NCI-H460 (cell line): ENCODE measurements at places on chromosomes 13 and 19. TPM values are rescaled to one million over a fixed set of nuclear protein-coding genes. Genes with fewer than 3 reads are reported as not detected.

- no peak for DNase-seq
Measured at GRCh38 chr19:17623224-17623935, 64.8 kb downstream of the UNC13A start.

- DNase-seq, result no peak
Measured at GRCh38 chr19:42120276-42120980, 11.8 kb downstream of the POU2F2 start.

- DNase-seq, result no peak
Measured at GRCh38 chr13:113408562-113408961, 44.6 kb upstream of the GRTP1 start.

GRCh38 chr13:51822106-51822815, 18.3 kb upstream of the DHRS12 start:
- no peak for DNase-seq

GRCh38 chr13:43305416-43305815, 282.0 kb downstream of the DNAJC15 start:
- no peak for DNase-seq

DNA sequence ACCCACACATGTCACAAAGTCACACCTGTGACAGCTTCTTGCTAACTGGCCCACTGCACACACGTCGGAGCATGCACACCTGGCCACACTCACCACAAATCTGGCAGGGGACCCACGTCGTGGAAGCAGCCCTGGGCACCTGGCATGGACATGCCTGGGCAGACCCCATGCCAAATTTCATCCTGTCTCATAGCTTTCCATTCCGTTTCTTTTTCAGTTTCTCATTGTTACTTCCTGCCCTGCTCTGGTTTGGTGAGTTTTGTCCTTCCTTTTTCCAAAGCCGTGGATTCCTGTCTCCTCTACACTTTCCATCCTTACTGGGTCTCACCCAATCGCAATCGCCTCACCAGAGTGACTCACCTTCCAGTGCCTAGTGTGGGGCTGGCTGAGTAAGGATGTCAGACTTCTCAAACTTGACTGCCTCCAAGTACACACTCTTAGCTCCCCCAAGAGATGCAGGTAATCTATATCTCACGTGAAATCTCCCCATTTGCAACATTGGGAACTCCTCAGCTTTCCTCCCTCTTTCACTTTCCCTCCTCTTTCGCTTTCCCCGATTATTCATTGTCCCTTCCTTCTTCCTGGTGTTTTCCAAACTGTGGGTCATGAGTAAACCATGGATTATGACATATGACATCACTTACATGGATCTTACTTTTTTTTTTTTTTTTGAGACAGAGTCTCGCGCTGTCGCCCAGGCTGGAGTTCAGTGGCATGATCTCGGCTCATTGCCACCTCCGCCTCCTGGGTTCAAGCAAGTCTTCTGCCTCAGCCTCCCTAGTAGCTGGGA, 1.6 kb upstream of the BBC3 start:
- no peak for DNase-seq

DNA sequence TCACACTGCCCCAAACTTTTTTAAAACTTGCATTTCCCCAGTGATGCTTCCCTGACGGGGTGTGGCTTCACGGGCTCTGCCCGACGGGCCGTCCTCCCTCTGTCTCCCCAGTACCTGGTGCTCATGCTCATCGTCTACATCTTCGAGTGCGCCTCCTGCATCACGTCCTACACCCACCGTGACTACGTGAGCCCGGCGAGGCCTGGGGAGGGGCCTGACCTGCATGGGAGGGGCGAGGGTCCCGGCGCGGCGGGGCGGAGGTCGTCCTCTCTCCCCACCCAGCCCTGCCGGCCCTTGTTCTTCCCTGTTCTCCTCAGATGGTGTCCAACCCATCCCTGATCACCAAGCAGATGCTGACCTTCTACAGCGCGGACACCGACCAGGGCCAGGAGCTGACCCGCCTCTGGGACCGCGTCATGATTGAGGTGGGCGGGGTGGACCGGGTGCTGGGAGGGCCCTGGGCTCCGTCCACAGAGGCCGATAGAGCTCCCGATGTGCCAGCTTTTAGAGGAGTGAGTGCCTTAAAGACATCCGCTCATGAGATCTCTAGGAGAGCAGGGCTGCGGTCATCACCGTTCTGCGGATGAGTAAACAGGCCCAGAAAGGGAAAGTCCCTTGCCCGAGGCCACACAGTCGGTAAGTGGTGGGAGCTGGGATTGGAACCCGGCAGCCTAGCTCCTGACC, 6.9 kb downstream of the UPK1A start:
- DNase-seq, result peak; percentile 33

DNA sequence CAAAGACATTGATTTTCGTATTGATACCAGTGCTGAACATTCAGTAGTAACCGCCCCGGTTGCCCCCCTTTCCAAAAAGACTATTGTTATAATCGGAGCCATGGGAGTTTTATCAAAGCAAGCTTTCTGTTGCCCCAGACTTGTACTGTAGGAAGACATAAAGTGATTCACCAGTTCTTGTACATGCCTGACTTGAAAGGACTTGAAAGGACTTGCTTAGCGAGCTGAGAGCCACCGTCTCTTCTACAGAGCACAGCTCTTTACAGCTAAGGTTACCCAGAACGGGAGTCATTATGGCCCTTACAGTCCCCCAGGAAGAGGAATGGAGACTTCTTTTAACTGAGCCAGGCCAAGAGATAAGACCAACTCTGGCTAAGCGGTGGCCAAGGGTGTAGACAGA, 5.1 kb downstream of the ZNF816 start:
- no peak for DNase-seq

GRCh38 chr19:10986301-10987127, 25.7 kb downstream of the SMARCA4 start:
- DNase-seq, result no peak

DNA sequence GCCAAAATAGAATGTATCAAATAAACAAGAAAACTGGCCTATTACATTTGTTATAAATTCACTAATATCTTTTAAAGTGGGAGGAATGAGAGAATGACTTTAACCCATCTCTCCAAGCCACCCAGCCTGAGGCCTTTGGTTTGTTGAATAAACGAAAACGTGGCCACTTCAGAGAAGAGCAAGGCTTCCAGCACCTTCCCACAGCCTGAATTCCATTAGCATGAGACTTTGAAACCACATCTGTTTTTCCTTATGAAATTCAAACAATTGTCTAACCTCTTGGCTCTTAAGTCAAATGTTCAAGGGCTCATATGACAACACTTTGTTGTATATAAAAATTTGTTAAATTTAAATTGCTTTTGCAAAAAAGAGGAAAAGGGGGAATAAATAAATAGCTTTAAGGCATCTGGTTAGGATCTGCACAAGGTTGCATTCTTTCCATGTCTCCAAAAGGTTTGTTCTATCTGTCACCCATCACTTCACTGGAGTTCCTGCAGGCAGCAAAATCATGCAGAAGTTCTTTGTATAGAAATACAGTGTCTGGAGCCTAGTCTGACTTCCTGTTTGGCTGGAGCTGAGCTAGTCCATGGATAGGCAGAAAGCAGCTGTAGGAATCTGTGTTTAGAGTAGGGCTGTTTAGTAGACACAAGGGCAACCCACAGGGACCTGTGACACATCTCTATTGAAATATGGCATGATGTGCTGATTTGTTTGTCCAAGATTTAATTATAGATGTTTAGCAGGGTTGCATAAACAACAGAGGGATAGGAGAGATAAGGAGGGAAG, 502.3 kb downstream of the KCTD12 start:
- no peak for DNase-seq

GRCh38 chr19:54481326-54481930, 8.3 kb upstream of the CDC42EP5 start:
- DNase-seq, result no peak

DNA sequence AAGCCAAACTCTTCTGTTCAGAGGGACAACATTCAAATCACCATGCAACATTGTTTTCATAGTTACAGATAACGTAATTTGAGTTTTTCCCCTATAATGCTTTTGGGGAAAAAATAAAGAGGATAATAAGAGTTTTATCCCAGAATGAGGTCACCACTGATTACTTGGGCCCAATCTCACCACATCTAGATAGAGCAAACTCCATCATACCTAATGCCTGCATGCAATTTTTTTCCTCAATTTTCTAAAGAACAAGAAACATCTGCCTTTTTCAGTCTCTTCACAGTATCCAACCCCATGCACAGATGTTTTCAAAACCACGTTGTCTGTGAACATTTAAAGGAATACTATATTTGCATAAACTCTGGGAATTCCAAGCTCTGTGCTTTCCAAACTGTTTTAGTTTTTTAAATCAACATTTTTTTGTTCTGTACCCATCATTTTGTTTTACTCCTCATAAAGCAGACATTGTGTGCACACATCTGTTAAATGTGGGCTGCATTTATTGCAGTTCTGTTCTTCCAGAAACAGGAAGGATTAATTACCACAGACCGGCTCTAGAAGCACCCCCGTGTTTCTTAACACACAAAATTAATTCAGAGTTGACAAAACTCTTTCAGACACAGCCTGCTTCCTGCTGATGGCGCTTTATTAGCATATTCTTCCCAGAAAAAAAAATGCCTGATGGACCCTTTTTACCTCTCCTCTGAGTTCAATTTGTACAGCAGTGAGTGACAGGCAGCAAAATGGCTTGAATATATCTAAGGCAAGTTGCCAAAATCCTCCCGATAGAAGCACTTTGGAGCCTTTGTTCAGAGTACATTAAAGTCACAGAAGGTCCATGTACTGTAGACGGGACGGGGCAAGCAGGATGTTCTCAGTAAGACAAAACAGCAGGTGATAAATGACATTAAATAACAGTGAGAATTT, 1171.9 kb downstream of the EFNB2 start:
- DNase-seq, result no peak

- no peak for DNase-seq
Measured at GRCh38 chr13:21677075-21677623, 6.3 kb downstream of the FGF9 start.

GRCh38 chr19:5641171-5641570, 18.3 kb downstream of the SAFB start:
- no peak for DNase-seq

GRCh38 chr13:34300559-34300958, 482.6 kb downstream of the RFC3 start:
- no peak for DNase-seq

- DNase-seq, result no peak
Measured at GRCh38 chr19:47032171-47032811, 12.7 kb downstream of the NPAS1 start.

- DNase-seq, result no peak
Measured at GRCh38 chr19:44822177-44822576, 13.3 kb downstream of the BCAM start.

DNA sequence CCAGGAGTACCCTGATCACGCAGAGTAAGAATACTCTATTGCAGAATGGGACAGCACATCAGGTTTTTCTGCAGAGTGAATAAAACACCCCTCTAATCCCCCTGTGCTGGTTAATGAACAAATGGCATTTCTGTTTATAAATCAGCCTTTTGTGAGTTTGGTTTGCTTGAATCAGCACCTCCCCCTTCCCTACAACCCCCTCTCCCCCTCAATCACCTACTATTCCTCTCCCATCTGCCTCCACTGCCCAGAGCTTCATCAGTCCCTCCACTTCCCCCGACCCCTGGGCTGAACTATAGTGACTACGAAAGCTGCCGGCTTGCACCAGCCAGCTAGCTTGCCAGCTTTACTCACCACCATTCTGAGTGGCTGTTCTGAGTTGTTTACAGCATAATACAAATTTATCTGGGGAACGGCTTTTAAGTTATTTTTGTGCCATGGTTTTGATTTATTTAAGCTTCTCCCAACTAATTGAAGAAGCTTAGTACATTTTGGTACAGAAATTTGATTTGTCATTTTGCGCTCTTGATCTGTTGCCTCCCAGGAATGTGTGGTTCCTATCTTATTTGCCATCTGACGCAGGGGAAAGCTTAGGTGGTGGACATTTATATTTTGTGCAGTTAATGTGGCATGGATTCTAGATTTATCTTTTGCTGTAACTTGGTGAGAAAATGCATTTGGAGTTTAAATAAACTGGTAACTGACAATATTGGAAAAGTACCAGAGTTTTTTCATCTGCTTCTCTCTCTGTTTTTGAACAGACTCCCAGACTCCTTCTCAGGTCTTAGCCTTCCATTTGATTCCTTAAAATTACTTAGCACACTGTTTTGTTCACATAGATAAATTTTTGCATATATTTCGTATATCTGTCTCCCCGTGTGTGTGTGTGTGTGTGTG, 41.7 kb upstream of the WDFY2 start:
- DNase-seq, result peak; percentile 60

GRCh38 chr13:78787190-78787589, 128.2 kb upstream of the OBI1 start:
- no peak for DNase-seq

DNA sequence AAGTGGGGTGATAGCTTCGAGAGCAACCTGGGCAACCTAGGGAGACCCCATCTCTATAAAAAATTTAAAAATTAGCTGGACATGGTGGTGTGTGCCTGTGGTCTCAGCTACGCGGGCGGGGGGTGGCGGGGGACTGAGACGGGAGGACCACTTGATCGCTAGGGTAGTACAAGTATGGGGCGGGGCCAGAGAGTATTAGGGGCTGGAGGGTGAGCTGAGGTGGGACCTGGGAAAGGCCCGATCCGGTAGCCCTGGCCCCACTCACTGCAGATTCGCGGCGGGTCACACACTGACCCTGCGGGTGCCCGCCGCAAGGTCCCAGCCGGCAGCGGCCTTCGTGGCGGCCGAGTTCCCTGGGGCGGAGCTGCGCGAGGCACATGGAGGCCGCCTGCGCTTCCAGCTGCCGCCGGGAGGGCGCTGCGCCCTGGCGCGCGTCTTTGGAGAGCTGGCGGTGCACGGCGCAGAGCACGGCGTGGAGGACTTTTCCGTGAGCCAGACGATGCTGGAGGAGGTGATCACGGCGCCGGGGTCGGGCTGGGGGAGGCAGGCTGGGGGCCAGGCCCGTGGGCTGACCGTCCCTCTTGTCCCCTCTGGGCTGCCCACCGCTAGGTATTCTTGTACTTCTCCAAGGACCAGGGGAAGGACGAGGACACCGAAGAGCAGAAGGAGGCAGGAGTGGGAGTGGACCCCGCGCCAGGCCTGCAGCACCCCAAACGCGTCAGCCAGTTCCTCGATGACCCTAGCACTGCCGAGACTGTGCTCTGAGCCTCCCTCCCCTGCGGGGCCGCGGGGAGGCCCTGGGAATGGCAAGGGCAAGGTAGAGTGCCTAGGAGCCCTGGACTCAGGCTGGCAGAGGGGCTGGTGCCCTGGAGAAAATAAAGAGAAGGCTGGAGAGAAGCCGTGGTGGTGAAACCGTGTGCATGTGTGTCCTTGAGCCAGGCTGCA, 2.0 kb upstream of the ARHGAP45 start:
- peak; percentile 40 for DNase-seq

GRCh38 chr13:33322965-33323668, 37.6 kb upstream of the STARD13 start:
- DNase-seq, result no peak

DNA sequence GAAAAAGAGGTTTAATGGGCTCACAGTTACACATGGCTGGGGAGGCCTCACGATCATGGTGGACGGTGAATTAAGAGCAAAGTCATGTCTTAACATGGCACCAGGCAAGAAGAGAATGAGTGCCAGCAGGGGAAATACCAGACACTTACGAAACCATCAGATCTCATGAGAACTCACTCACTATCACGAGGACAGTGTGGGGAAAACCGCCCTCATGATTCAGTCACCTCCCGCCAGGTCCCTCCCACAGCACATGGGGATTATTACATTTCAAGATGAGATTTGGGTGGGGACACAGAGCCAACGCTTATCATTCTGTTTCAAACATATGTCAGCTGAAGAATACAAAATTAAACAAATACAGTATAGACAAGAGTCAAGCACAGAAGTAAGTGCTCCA, 165.1 kb downstream of the PCCA start:
- DNase-seq, result no peak

Gene HCN2
- total RNA-seq, result 0.45 and 0.63 TPM in 2 replicates

Gene SLC25A42
- total RNA-seq, result 0.87 and 1.6 TPM in 2 replicates

Gene ZNF112
- 2.5 and 4.5 TPM in 2 replicates for total RNA-seq

Gene DCLK1
- 5.5 and 6.7 TPM in 2 replicates for total RNA-seq

Gene NLRP11
- not detected in 2 replicates for total RNA-seq

Gene COL4A2
- total RNA-seq, result 31.0 and 35.0 TPM in 2 replicates

Gene TMEM150B
- total RNA-seq, result not detected in 2 replicates

Gene CYP4F12
- total RNA-seq, result not detected in 2 replicates

Gene EDNRB
- total RNA-seq, result 0.52 and 0.67 TPM in 2 replicates

Gene WIZ
- 9.3 and 10.0 TPM in 2 replicates for total RNA-seq
